Keratinocyte (primary cell): ENCODE measurements at places on chromosomes 4 and X. TPM values are rescaled to one million over a fixed set of nuclear protein-coding genes. Genes with fewer than 3 reads are reported as not detected.
A peak's percentile ranks its signal among the peaks of the same experiment; 100 is the strongest.

- DNase-seq: peak; percentile 80
Measured at GRCh38 chr4:114015444-114015899, 36.0 kb upstream of the ARSJ start.

- no peak for DNase-seq
Measured at GRCh38 chr4:2786152-2786671, 6.7 kb upstream of the SH3BP2 start.

- no peak for DNase-seq
Measured at GRCh38 chr4:78720994-78721677, 55.0 kb upstream of the BMP2K start.

DNA sequence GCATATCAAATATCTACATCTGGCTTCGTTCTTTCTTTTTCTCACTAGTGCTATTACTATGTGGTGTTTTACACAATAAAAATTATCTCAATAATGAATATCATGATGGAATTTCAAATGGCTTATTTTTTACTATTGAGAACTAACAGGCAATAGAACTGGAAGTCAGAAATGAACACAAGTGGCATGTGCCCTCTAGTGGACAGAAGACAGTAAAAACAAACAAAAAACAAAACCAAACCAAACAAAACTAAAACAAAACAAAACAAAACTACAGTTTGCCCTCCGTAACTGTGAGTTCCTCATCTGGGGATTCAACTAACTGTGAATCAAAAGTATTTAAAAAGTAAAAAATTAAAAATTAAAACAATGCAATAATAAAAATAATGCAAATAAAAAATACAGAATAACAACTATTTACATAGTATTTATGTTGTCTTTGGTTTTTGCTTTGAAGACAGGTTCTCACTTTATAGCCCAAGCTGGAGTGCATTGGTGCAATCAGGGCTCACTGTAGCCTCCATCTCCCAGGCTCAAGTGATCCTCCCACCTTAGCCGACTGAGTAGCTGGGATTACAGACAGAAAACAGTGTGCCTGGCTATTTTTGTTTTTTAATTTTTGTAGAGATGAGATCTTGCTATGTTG lies 195.6 kb upstream of the TACR3 start:
- no peak for DNase-seq

Gene DCAF8L2
- polyA plus RNA-seq: not detected in 3 replicates

Gene LRRC66
- 0.09 to 0.28 TPM (median 0.26 TPM) in 3 replicates for polyA plus RNA-seq

Gene PPP2R2C
- polyA plus RNA-seq: 12.3 to 20.2 TPM (median 18.6 TPM) in 3 replicates
